Cerebellum (tissue), 4 donors: ENCODE measurements at places on chromosomes 3 and 15. TPM values are rescaled to one million over a fixed set of nuclear protein-coding genes. Genes with fewer than 3 reads are reported as not detected.

CPEB1 gene
- 4.4 TPM for total RNA-seq

KNG1 gene
- not detected for total RNA-seq

COL6A5 gene
- total RNA-seq, result 1.5 TPM

LRRK1 gene
- 8.9 TPM for total RNA-seq

KY gene
- 2.1 TPM for total RNA-seq

PIERCE2 gene
- 2.5 TPM for total RNA-seq
